NCI-H1048 (cell line): ENCODE measurements at places on chromosomes 5 and 9.

- DNase-seq: no peak
These were observed 57.6 kb downstream of the OTULIN start for GRCh38 chr5:14721990-14722656.

- no peak for DNase-seq
These were observed 12.9 kb downstream of the TJP2 start for GRCh38 chr9:69186841-69187611.

DNA sequence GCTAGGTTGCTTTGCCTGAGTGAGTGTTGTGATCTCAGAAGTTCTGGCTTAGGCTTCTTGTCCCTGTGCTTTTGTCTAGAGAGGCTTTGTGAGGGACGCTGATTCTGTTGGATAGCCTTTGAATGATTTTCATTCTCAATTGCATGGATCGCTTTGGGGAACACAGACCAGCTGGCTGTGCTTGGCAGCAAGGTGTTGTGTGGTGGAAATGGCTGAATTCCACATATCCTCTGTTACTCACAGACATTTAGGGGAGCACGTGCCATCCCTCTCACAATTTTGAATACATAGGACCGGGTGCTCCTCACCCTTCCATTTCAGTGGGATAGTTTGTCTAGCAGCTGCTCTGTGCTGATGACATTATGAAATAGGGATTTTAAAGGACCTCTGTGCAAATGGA lies 76.2 kb downstream of the IQGAP2 start:
- DNase-seq: no peak

- no peak for DNase-seq
These were observed 131.7 kb downstream of the ADGRV1 start for GRCh38 chr5:90690307-90690706.
